Gastrocnemius medialis (tissue), 4 donors: ENCODE measurements at places on chromosomes 7 and 10.

DNA sequence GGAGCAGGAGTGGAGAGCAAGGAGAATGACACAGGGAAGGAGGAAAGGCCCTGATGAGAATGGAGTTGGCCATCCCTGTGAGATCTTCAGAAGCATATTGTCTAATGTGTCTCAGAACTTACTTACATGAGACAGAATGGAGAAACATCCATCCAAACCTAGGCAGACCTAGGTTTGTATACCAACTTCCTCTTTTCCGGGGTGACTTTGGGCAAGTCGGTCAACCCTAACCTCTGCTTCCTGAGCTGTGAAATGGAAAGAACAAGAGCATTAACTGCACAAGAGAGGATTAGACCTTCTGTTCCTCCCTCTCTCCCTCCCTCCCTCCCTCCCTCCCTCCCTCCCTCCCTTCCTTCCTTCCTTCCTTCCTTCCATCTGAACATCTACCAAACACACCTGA, 4.5 kb downstream of the GHRHR start:
- H3K27me3 ChIP-seq = no peaks in the 10 kb centered on the region
- DNase-seq = no peak
- H3K36me3 ChIP-seq = no peaks in the 10 kb centered on the region
- H3K4me3 ChIP-seq = no peak overlapping the region
- H3K4me1 ChIP-seq = no peaks in the 10 kb centered on the region

- no peaks in the 10 kb centered on the region for H3K36me3 ChIP-seq
- no peaks in the 10 kb centered on the region for H3K27me3 ChIP-seq
- H3K4me1 ChIP-seq = no peaks in the 10 kb centered on the region
- no peak for DNase-seq
Measured at GRCh38 chr7:778968-779451, 51.9 kb upstream of the PRKAR1B start.

GRCh38 chr10:71093531-71093930, 118.8 kb upstream of the UNC5B start:
- H3K27me3 ChIP-seq = no peaks in the 10 kb centered on the region
- H3K4me1 ChIP-seq = peaks cover 14% of the 10 kb centered on the region
- no peak overlapping the region for H3K4me3 ChIP-seq
- DNase-seq = no peak
- no peak overlapping the region for H3K27ac ChIP-seq

DNA sequence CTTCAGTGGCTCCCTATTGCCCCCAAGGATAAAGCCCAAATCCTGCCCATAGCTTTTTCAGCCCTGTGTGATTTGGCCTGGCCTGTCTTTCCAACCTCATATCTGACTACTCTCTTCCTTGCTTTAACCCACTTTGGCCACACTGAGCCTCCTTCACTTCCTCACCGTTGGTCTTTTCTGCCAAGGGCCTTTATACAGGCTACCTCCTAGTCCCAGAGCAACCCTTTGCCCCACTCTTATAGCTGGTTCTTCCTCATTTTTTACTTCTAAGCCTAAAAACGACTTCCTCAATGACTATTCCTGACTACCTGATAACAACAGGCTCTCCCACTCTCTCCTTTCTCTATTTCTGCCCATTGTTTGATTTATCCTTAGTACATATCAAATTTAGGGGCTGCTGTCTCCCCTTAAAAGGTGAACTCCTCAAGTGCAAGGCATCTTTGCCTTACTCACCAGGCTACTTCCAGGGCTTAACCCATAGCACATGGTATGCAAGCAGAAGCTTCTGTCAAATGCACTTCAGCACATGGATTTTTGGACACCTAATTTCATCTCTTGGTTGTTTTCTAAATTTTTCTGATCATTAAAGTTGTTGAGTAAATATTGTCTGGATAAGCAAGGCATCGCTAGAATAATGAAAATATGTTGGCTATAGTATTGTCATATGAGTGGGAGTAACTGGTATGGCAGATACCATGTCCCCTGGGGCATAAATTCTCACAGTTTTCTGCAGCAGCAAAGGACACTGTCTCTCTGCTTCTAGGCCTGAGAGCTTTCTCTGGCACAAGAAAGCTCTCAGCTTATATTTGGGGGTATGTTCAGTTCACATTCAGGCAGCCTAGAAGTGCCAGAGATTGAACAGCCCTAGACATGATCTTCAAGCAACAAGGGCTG, 201.5 kb upstream of the GPR26 start:
- DNase-seq = no peak
- H3K27me3 ChIP-seq = no peaks in the 10 kb centered on the region
- H3K27ac ChIP-seq = no peak overlapping the region
- H3K36me3 ChIP-seq = no peaks in the 10 kb centered on the region

GRCh38 chr7:126487728-126488442, 764.9 kb downstream of the GRM8 start:
- H3K4me3 ChIP-seq = no peak overlapping the region
- DNase-seq = no peak
- no peaks in the 10 kb centered on the region for H3K27me3 ChIP-seq

DNA sequence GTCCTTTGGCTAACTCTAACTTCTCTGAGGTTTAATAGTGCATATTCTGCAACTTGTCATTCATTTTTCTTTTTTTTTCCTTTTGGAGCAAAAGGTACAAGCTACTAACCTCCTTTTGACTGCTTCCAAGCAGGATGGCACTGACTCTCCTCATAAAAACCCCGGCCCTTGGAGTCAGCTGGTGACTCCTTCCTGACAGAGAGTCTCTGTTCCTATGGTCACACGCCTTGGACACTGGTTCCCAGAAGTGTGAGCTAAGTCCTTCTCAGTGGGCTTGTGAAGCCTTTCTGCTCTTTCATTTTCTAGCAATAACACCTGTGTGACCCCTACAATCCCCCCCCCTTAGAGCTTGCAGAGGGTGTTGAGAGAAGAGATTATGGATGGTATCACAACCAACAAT, 21.7 kb downstream of the DOCK4 start:
- H3K36me3 ChIP-seq = no peaks in the 10 kb centered on the region
- no peak for DNase-seq
- no peak overlapping the region for H3K27ac ChIP-seq
- H3K27me3 ChIP-seq = no peaks in the 10 kb centered on the region

GRCh38 chr10:60367901-60368300, 21.8 kb downstream of the ANK3 start:
- H3K27me3 ChIP-seq = no peaks in the 10 kb centered on the region
- no peak for DNase-seq
- no peaks in the 10 kb centered on the region for H3K36me3 ChIP-seq
- H3K4me1 ChIP-seq = peaks cover 6% of the 10 kb centered on the region
